ENCODE measurements at places on chromosomes 7 and 10.

DNA sequence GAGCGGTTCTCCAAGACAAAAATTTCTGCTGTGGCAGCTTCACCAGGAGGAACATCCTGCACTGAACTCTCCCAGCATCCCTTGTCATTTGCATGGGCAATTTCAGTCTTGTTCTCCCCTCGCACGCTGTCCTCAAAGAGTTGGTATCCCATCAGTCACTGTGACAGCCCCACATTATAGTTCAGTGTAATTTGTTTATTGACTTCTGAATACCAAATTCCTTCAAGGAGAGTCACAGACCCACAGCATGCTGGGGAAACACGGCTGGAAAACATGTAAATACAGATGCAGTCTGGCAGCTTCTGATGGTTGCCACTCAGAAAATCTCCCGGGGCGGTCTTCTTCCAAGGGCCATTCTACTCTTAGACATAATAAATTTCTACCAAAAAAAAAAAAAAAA, 151.0 kb upstream of the NEBL start:
- DNase-seq, result no peak

DNA sequence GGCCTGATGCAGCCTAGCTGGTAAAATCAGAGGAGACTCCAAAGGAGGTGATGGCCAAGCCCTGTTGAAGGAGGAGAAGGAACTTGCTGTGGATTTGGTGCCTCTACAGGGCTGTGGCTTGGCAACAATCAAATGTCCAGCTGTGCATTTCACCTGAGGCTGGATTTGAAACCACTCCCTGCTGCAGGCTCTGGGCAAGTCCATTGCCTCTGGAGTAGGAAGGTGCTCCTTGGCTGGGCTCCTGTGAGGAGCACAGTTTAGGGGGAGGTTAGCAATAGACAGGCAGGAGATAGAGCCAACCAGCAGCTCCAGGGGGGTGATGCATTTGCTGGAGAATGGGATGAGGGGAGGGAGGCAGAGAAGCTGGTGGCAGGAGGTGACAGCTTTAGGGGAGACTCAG, 26.5 kb downstream of the CDH23 start:
- DNase-seq, result no peak

- DNase-seq, result no peak
Observed at GRCh38 chr7:95046494-95047240, 139.3 kb downstream of the PPP1R9A start.

DNA sequence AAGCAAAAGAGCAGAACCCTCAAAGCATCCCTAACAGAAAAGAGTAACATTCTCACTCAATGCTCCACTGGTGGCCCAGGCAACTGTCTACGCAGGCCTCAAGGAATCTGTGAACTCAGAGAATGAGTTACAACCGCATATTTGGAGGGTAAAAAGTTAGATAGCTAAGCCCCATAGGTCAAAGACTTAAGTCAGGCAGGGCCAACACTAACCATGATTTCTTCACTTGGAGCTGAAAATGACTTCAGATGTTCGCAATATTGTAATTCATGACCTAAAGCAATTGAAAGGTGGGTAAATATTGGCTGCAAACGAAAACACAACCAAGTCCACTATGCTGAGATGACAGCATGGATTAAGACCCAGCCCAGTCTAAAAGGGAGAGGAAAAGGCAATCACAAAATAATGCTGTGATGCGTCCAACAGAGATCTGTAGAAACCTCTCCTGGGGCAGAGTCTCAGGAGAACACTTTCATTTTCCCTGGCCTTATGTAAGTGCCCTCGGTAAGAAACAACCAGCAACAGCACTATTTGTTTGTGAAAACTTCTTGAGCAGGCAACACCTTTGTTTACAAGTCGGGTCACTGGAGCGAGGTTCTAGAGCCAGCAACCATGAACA, 176.5 kb downstream of the TNS3 start:
- DNase-seq, result no peak

- no peak for DNase-seq
Observed at GRCh38 chr10:59894114-59894513, 12.2 kb downstream of the CCDC6 start.

DNA sequence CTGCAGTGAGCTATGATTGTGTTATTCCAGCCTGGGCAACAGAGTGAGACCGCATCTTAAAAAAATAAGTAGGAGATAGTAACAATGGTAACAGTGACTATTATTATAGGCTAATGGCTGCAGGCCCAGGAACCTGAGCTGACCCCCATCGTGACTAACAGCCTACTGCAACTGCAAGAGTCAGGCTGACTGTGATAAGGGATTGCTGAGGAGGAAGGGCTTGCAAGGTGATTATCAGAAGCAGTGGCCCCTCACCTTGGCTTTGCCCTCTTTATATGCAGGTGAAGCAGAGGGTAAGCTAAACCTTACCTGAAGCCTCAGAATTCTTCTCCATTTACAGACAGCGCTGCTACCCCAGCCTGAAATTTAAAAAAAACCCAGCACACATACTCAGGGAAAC, 83.9 kb upstream of the SDK1 start:
- peak; percentile 27 for DNase-seq

DNA sequence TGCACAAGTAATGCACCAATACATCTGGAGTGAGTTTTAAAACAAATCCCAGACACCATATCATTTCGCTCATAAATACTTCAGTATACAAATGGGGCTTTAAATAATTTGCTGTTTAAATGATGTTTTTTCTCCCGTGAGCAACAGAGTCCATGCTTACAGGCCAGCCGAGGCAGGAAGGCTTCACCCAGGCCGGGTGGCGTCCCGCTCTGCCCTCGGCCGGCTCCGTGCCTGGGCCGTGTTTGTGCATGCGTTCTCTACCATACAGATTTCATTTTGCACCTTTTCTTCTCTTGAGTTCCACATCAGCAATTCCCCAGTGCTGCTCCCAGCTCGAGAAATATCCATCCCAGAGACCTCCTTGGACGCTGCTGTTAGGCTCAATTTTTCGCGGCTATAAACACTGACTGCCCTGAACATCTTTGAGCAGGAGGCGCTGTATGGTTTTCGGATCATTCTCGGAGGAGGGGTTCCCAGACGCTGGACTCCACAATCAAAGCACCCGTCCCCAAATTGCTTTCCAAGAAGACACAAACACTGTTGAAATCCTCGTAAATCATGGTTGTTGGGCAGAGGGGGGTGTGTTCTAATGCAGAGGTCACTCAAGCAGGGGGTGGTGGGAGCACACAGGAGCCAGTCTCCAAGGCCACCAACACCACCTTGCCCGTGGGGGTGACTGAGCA, 91.6 kb downstream of the MICALL2 start:
- no peak for DNase-seq

DNA sequence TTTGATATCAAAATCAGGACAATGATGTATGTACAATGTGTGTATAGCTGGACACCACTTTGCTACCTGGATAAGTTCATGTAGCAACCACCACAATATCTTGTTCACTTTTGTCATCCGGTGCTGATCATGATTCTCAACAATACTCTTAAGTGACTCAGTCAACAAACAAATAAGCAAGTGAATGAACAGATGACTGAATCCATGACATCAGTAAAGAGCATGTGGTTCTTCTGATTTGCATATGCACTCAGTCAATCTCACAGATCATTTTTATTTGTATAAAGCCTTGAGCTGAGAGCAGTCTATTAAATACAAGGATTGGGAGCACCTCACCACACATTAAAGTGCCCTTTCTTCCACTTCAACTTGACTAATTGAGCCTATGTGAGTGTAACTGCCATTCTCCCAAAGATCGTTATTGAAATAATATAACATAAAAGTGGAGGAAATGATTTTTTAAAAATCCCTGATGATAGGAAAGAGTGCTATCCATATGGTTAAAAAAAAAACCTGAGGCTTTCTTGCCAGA, 69.5 kb downstream of the NPSR1 start:
- DNase-seq, result no peak

DNA sequence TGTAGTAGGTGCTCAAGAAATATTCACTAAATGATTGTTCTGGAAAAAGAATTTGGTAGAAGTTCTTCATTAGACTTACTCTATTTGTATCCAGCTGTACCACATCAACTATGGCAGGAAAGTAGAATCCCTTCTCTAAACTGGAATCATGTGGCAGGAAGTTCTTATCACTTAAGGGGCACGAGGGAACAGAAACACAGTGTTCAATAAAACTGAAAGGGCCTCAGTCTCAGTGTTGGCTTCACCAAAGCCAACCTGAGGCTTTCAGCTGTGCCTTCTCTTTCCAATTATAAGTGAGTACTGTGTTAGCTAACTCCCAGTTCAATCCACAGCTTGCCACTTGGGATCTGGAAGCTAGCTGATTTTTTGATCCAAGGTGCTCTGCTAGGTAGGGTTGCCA, 257.6 kb upstream of the LRGUK start:
- DNase-seq, result no peak

- DNase-seq, result no peak
Observed at GRCh38 chr7:140276001-140276400, 99.2 kb upstream of the KDM7A start.

GRCh38 chr10:78414380-78414779, 380.7 kb downstream of the RPS24 start:
- DNase-seq, result no peak

DNA sequence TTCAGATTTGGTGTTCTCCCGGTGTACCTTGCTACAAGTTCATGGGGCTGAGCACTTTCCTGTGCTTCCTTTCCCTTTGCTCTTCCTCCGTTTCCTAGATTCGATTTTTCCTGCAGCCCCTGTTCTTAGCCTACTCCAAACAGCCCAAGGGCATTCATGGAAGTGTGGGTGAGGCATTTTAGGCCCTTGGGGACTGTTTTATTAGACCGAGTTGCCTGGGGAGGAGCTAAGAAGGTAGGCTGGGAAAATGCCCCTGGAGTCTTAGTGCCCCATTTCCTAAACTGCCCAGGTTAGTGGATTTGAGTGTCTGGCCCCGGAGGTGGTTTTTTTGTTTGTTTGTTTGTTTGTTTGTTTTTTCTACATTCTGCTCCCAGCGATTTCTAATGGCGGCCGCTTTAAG, 1.8 kb downstream of the LRMDA start:
- no peak for DNase-seq

DNA sequence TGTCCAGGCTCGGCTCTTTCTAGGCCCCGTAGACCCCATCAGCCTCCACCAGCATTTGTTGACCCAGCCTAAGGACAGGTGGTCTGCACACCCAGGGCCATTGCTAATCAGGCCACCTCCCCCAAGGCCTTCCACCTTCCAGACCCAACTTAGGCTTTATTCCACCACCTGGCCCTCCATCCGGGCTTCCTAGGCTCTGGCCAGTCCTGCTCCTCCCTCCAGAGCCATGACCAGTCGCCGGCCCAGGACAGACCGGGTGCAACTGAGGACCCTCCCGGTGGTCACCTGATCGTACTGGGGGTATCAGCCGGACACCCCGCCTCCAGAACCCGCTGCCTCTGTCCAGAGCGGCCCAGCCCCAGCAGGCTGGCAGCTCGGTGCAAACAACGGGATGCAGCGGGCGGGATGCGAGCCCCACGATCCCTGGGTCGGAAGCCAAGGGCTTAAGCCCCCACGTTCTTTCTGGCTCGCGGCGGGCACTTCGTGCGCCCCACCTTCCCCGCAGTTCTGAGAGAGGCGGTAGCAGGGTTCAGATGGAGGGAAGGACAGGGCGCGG, 545 bp downstream of the NACAD start:
- DNase-seq, result no peak

GRCh38 chr7:23570592-23571200, 26.5 kb upstream of the CCDC126 start:
- DNase-seq, result peak; percentile 81

- peak; percentile 55 for DNase-seq
Observed at GRCh38 chr10:33334153-33334804, at the start of gene NRP1. Gene NRP1, minus strand, starts transcription at chr10:33334667. Its CDS starts 285 bp downstream, at chr10:33334382.

- DNase-seq, result no peak
Observed at GRCh38 chr7:25313526-25313925, 85.2 kb upstream of the NPVF start.

- DNase-seq, result no peak
Observed at GRCh38 chr10:29631049-29631339, 3.8 kb downstream of the SVIL start.

GRCh38 chr10:4647109-4647785, 178.8 kb upstream of the AKR1E2 start:
- DNase-seq, result no peak

DNA sequence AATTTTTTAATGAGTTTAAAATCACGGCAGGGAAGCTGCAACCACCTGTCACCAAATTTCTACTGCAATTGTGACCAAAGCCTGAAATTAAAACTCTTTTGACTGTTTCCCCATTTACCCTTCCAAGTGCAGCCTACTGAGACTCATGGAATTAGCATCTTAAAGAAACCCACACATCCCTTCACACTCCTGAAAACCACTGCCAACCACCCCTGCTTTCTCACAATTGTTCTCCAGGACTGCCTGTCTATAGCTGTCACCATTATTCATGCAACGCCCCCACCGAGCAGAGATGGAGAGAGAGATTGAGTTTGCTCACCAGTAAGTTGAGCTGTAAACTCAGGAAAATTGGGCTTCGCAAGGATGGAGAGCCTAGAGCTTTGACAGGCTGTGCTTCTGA, 383.8 kb upstream of the SORCS1 start:
- no peak for DNase-seq

- DNase-seq, result no peak
Observed at GRCh38 chr10:68559251-68559650, 886 bp upstream of the TET1 start.

DNA sequence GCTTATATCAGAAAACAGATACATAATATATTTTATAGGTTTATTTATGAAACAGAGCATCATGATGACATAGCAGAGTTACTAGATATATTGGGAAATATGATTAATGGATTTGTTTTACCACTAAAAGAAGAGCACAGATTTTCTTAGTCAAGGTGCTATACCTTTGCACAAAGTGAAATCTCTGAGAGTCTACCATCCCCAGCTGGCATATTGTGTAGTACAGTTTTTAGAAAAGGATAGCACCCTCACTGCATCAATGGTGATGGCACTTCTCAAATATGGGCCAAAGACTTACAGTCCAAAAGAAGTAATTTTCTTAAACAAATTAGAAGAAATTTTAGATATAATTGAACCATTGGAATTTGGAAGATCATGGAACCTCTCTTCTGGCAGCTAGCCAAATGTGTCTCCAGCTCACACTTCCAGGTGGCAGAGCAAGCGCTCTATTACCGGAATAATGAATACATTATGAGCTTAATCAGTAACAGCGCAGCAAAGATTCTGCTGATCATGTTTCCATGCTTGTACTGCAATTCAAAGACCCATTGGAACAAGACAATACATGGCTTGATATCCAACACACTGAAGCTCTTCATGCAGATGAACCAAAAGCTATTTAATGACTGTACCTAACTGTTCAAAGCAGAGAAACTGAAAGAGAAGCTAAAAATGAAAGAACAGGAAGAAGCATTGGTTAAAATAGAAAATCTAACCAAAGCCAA, 21.9 kb upstream of the CREB3L2 start:
- DNase-seq, result no peak

DNA sequence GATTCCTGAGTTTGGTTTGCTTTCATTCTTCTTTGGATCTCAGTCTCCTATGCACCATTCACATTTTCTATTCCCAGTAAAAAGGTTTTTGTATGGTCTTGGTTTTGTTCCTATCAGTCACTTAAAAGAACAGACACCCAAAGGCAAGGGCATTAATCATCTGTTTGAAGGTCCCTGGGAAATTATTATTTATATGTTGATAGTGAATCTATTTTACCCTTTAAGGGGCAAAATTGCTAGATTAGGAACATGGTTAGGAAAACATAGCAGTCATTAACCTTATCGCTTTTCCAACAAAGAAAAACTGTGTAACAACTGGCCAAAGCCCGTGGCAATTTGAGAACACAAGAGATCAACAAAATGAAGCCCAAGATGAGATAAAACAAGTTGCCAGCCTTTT, 1146.6 kb upstream of the C7orf33 start:
- no peak for DNase-seq
